ENCODE measurements at places on chromosomes 7 and 10. TPM values are rescaled to one million over a fixed set of nuclear protein-coding genes. Genes with fewer than 3 reads are reported as not detected.
A peak's percentile ranks its signal among the peaks of the same experiment; 100 is the strongest.

The WEE2 gene
- not detected for polyA plus RNA-seq

The TMEM26 gene
- polyA plus RNA-seq = 0.28 TPM

DNA sequence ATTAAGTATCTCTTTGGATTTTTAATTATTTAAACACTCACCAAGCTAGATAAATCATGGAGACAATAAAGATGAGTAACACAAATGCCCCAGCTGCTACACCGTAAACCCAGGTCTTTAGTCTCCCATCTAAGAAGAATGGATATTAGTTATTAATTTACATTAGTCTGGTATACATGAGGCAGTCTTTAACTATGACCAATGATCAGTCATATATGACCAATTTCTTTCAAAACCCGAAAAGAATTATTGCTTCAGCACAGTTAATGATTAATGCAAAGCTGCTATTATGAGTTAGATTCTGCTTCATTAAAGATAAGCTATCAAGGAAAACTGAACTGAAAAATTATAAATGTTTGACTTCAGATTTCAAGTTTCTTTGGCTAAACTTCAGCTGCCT lies 402.9 kb downstream of the PHF14 start:
- no peak for DNase-seq

- no peak for DNase-seq
Observed at GRCh38 chr7:21304808-21305375, 123.0 kb upstream of the SP4 start.

- DNase-seq = peak; percentile 95
Observed at GRCh38 chr10:119250641-119251314, 43.4 kb downstream of the GRK5 start.

DNA sequence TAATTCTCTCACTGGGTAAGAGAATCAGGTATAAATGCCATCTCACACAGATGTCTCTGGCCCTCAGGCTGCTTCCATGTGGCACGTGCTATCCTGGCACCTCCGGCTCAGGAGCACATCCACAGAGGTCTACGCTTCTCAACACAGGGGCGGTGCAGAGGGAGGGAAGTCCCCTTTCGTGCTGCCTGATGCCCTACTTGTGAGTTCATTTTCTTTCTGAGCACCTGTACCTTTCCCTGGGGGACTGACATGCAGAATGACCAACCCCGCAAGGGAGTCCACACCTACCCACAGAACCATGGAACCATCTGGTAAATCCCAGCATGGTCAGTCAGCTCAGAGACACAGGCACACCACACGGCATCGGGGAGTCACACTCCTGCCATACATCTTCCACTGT lies 99.0 kb upstream of the SAMD8 start:
- no peak for DNase-seq

DNA sequence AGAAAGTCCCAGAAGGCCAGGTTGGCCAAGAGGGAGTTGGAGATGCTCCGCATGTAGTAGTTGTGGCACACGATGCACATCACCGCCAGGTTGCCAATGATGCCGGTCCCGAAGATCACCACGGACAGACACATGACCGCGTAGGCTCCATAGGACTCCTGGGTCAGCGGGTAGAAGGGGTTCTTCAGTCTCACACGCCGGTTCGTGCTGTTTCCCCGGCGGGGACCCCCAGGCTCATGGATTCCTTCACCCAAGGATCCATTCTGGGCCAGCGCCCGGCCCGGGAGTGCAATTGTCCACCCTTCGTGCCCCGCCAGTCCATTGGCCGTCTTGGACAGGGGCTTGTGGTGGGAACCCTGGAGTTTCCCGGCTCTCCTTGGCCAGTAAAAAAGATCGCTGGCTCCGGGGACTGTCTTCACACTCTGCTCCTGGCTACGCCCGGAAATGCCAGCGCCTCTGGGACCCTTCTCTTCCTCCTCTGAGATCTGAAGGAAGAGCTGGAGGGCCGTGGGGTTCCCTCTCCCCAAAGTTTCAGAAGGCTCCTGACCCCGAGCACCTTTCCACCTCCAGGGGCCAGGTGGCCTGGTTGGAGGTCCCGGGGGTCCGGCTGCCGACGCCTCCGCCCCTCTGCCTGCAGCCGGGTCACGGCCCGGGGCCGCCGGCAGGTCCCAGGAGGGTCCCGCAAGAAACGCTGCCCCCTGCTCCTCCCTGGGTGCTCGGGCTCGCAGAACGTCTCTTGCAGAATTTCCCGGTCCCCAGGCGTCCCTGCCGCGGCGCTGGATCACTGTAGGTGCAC lies 1.3 kb downstream of the GPR37 start:
- DNase-seq = no peak
